Stimulated activated CD4-positive, alpha-beta T cell treated with anti-CD3 and anti-CD28 coated beads, TNF-alpha, amount 100 ng/mL, for 1 hour (primary cell): ENCODE measurements at places on chromosomes 2 and 18.

- no peak for DNase-seq
These were observed 236.5 kb downstream of the BCL2 start for GRCh38 chr18:63083020-63083531.

GRCh38 chr18:67509741-67510391 lies 6.7 kb downstream of the DSEL start:
- DNase-seq = no peak

- no peak for DNase-seq
These were observed 18.4 kb downstream of the TFCP2L1 start for GRCh38 chr2:121266543-121267106.

GRCh38 chr18:29196307-29196706 lies 1019.4 kb upstream of the CDH2 start:
- DNase-seq = no peak

- DNase-seq = no peak
These were observed 24.3 kb upstream of the STPG4 start for GRCh38 chr2:47179388-47179787.

GRCh38 chr18:79258447-79258846 lies 137.3 kb upstream of the NFATC1 start:
- no peak for DNase-seq

DNA sequence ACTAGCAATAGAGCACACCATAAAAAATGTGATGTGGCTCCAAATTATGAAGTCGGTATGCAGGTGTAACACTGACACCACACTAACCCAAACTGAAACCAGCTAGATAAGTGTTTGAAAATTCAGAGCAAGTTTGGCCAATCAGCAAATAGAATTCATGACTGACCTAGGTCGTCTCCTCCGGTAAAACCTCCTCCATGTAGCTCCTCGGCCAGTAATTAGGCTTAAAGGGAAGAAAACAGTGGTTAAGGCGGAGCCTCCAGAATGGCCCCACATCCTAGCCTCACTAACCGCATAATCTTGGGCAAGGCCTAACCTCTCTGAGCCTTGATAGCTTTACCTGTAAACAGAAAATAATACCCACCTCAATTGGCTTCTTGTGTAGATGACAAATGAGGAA lies 30.1 kb downstream of the C1D start:
- no peak for DNase-seq

GRCh38 chr2:159225025-159226016 lies 61.2 kb downstream of the WDSUB1 start:
- DNase-seq = no peak

- DNase-seq = no peak
These were observed 140.9 kb upstream of the CAPN13 start for GRCh38 chr2:30948130-30948529.

DNA sequence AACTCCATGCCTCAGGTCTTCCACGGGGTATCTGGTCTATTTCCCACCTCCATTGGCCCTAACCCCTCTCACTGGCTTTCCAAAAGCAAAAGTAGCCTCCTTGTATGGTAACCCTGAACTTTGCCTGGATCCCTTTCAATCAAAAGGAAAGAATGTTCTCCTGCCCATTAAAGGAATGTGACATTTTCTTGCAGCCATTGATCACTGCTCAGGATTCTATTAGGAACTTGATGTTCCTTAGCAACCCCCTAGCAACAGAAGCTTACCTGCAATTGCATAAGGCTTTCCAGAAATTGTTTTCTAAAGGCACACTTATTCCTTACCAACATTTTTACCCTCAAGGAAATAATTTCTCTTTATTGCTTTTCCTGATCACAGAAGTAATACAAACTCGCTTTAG lies 91.4 kb upstream of the AGAP1 start:
- no peak for DNase-seq

DNA sequence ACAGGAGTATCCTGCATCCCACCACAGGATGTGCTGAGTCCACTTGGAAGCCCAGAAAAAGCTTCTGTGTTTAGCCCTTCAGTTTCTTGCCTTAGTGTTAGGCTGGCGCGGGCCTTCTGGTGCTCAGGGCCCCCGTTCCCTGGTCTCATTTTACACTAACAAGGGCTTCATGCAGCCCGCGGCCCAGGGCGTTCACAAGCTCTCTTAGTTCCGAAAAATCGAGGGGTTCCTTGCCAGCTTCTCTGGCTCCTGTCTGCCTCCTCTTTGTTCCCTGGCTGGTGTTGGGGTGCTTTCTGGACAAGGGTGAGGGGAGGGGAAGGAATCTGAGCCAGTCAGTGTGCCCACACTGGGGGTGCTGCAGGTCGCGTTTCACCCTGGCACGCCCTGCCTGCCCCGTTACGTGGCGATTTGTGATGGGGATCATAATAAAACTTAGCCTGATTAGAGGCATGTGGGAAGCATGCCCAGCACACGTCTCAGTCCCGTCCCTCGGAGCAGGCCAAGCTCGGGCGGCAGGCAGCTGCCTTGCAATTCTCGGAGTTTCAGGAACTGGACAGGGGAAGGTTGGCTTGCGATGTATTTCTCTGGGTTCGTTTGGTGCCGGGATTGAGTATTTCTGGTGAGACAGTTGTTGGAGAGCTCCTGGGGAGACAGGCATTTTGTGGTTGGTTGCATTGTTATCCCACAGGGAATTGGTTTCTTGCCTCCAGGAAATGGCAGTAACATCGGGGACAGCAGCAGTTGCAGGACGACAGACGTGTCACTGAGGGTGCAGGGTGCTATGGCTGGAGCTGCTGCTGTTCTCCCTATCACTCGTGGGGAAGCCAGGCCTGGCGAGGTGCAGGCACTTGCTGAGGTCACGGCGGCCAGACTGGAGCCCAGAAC lies 22.9 kb downstream of the SH3BP4 start:
- DNase-seq = no peak

- DNase-seq = peak; percentile 48
These were observed at the start of gene STAT4 for GRCh38 chr2:191150600-191151330. STAT4 (minus strand) TSS chr2:191150994; CDS start chr2:191148203, 2,791 bp downstream.

DNA sequence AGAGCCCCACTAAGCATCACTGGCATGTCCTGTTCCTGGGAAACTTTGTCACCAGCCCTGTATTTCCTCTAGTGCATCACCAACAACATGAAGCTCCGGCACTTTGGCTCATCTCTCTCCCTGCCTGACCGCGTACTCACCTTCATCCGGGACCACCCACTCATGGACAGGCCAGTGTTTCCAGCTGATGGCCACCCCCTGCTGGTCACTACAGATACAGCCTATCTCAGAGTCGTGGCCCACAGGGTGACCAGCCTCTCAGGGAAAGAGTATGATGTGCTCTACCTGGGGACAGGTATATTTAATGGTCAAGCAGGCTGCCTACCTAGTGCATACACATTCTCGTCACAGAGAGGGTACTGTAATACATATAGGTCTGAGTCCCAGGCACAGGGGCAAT lies 21.0 kb downstream of the SEMA4F start:
- DNase-seq = no peak

DNA sequence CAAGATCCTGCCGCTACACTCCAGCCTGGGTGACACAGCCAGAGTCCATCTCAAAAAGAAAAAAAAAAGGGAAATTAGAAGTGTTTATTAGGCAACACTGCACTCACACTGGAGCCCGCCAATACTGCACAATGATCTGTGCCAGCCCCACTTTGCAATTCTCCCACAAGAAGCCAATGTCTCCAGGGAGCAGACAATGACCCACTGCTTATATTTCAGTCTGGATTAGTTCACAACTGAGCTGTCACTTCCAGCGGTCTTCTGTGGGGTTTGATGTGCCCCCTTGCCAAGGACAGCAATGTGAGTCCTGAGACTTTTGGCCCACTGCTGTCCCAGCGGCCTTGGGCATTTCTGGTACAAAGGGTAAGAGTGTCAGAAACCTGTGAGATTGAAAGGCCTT lies 85.6 kb upstream of the PPM1B start:
- no peak for DNase-seq

DNA sequence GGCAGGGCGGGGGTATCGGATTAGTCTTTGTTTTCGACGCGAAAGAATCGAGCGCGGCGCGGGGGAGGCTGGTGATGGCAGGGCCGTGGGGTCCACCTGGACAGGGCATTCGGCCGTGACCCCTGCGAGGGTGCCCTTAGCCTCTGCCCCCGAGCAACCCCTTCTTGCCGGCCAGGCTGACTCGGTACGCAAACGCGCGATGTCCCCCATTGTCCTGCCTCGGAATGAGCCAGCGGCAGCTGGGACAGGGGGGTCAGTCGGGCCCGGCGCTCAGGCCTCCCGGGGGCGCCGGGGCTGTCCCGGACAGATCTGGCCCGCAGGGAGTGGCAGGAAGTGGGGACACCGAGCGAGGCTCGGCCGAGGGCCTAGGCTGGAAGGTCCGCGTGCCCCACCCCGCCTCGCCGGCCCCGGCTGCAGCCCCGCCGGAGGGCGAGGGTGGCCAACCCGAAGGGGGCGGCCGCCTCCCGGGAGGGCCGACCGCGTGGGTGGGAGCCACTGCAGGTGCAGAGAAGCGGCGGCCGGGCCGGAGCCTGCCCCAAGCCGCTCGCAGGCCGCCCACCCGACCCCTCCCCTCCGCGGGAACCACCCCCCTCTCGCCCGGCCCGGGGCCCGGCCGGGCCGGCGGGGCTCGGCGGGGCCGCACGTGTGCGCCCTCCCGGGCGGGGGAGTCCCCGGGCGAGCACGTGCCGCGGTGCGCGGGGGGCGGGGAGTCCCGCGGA lies at the start of gene TET3:
Gene TET3 (plus strand): TSS at position 708 of the 719 bp plus-strand sequence. CDS start 1,494 bp downstream, outside the sequence.
- DNase-seq = no peak

DNA sequence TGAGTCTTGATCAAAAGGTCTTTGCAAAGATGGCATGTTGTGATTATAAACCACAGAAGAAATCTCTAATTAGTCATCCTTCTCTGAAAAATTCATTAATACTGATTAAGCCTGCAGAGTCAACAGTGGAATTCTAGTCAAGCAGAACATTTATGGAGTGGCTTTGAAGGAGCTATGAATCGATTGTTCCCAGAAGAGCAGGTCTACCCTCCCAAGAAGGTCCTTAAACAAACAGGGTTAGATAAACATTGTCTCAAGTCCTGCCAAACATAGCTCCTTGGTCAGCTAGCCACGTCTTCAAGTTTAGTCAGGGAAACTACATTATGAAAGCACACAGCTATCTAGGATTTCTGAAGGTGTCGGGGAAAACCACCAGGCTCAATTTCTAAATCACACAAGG lies 88.9 kb downstream of the ITGA4 start:
- no peak for DNase-seq

- no peak for DNase-seq
These were observed 28.7 kb downstream of the MYT1L start for GRCh38 chr2:2302359-2302758.

- DNase-seq = no peak
These were observed 152.2 kb downstream of the KCNH7 start for GRCh38 chr2:162686336-162686735.

DNA sequence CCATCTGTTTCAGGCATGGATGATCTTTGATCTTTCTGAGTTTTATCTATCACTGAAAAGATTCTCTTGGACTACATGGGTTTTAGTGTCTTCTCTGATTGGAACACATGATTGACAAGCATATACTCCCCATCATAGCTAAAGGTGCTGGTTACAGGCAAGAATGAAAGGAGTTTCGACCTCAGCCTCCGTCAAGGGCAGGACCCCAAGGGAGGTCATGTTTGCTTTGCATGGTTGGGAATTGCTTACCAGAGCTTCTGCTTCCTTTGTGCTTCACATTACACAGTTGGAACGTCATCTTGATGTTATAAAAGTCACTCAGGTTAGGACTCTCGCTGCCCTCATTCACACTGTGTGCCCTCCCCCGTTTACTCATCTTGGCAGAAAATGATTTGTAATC lies 287.7 kb downstream of the PIK3C3 start:
- DNase-seq = no peak

GRCh38 chr2:166388481-166389070 lies 12.8 kb upstream of the SCN9A start:
- no peak for DNase-seq

GRCh38 chr2:36597003-36597531 lies 901 bp downstream of the FEZ2 start:
- DNase-seq = no peak

DNA sequence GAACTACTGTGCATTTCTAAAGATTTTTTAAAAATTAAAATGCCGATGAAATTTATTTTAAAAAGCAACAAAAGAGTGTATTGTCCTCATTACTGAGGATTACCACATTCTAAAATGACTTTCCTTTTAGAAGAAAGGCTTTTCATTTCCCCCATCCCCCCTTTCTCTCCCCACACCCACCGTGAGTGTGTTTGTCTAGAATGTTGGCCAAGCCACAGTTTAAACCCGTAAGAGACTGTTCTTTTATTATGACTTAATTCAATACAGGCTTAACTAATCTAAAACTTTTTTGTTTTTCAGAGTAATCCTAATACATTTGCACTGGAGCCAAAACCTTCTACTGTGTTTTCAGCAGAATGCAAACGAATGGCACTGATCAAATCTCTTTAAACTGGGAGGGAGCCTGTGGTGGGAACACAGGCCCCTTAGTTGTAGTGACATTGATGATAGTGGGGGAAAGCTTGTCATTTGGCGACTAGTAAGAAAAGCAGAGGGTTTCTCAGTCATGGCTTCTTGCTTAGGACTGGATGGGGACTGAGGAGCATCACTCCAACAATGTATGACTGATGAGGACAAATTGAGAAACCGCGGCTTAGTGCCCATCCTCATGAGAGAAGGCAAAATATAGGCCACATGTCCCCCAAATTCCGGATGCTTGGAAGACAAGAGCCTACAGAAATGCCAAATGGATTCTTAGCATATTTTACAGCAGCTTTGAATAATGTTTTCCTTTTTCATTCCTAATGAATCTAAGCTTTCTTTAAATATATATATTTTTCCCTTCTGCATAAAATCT lies 154.0 kb upstream of the SMIM21 start:
- no peak for DNase-seq

DNA sequence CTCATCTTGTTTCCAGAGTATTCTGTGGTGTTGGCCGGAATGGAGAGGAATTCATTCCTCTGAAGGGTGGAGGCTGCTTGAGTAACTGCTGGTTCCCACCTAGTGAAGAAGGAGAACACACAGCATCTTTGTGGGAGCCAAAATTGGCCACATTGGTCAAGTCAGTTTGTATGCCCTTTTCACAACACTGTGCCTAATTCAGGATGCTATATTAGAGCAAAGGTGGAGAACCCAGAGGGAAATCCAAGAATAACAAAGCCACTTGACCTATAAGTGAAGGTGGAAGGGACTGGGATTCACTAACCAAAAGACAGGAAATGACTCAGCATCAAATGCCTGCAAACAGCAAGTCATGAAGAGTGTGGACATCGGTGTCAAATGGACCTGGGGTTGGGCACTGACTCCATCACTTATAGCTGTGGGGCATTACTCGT lies 27.3 kb upstream of the MLPH start:
- DNase-seq = no peak

DNA sequence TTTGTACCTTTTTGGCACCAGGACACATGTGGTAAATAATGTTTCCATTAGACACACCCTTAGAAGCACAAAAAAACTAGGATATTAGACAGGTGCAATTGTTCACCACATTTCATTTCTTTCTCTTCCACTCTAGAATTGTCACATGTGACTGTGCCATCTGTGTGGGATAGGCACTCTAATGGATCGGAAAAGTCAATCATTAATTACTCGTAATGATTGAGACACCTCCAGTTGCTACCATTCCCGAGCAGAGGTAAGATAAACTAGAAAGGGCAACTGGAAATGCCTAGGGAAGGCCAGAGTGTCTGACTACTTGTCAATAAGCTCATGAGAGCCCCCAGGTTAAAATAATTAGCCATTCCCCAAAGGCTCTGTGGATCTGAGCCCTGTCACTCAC lies 59.9 kb downstream of the METTL4 start:
- DNase-seq = no peak

- DNase-seq = no peak
These were observed 172.6 kb downstream of the HAUS1 start for GRCh38 chr18:46276748-46277147.

GRCh38 chr2:171547720-171548119 lies 25.4 kb downstream of the CYBRD1 start:
- DNase-seq = no peak
